Natural killer cell treated with Interleukin-12 subunit alpha and Interleukin-12 subunit beta and Interleukin-15 and Interleukin-18, amount 100 ng/mL, for 72 hours (primary cell): ENCODE measurements at places on chromosomes 12 and 14.

DNA sequence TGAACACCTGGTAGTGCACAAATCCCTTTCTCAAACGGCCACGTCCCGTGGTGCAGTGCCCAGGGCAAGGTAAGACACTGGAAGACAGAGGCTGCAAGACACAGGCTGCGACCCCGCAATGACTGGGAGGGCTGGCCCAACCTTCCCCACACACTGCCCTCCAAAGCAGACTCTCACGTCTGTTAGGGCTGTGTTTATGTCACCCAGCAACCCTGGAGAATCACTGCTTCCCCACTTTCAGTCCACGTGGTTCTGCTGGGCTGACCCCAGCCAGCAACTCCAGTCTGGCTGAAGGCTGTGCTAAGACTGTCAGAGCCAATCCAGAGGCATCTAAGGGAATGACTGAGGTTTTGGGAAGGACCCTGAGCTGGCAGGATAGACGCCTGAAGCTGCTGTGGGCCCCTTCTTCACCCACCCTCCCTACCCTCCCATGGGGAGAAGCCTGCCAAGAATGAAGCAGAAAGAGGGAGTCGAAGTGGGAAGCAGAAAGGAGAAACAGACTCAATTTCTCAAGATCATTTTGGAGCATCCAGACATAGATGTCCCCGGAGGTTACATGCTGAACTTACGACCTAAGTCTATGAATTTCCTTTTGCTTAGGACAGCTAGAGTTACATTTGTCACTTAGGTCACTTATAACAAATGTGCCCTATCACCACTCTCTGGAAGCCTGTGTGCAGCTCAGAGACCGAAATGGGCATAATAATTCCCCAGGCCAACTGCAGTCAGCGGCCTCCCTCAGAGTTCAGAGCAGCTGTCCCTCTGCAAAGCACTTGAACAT, 11.7 kb downstream of the KDM2B start:
- no peak overlapping the region for H3K4me3 ChIP-seq
- no peaks in the 10 kb centered on the region for H3K27me3 ChIP-seq
- H3K4me1 ChIP-seq: peaks cover 6% of the 10 kb centered on the region
- DNase-seq: no peak
- peaks cover 6% of the 10 kb centered on the region for H3K36me3 ChIP-seq
- no peak overlapping the region for H3K27ac ChIP-seq

- peaks cover 7% of the 10 kb centered on the region for H3K36me3 ChIP-seq
- peaks cover 3% of the 10 kb centered on the region for H3K4me1 ChIP-seq
- no peak overlapping the region for H3K4me3 ChIP-seq
- H3K27me3 ChIP-seq: no peaks in the 10 kb centered on the region
Measured at GRCh38 chr12:113935459-113935858, 30.7 kb downstream of the RBM19 start.

- no peaks in the 10 kb centered on the region for H3K27me3 ChIP-seq
- H3K4me3 ChIP-seq: no peak overlapping the region
- DNase-seq: no peak
- H3K36me3 ChIP-seq: peaks cover 15% of the 10 kb centered on the region
Measured at GRCh38 chr12:132746613-132747012, 15.0 kb downstream of the ANKLE2 start.

DNA sequence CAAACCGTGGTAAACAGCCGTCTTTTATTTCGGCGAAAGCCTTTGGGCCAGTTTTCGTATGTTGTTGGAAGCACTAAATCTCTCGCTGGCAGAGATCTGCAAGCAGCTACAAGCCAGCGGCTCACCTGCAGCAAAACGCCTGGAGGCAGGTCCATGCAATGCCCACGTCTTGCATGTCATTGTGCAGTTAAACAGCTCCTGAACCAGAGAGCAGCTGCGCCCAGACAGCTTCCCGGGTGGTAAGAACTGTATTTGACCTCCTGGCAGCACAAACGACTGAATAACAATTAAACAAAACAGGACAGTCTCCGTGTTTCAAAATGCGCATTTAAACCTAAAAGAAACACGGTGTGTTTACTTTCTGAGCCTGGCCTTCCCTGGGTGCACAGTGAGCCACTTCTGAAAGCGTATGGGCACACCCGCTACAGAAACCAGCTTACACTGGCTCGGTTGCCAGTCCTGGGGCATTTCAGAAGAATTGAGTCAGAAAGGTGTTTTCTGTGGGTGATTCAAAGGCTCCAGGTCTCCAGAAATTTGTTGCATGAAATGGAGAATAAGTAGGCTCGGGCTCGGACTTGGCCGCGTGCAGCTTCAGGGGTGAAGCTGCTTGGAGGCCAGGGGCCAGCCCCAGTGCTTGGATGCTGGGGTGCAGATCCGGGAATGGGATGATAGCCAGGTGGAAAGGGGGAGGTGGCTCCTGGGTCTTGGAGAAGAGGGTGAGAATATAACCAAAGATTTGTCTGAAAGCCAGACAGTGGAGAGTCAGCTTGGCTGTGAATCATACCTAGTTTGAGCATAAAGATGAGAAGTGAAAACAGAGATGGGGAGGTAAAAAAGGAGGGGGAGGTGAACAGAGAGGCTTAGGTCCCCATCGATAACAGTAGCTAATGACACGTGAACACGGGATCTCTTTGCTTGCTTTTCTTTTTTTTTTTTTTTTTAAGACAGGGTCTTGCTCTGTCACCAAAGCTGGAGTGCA, 24.9 kb upstream of the FZD10 start:
- no peaks in the 10 kb centered on the region for H3K36me3 ChIP-seq
- DNase-seq: no peak
- H3K27me3 ChIP-seq: peaks cover 6% of the 10 kb centered on the region
- no peak overlapping the region for H3K27ac ChIP-seq
- H3K4me3 ChIP-seq: no peak overlapping the region
- H3K4me1 ChIP-seq: no peaks in the 10 kb centered on the region

DNA sequence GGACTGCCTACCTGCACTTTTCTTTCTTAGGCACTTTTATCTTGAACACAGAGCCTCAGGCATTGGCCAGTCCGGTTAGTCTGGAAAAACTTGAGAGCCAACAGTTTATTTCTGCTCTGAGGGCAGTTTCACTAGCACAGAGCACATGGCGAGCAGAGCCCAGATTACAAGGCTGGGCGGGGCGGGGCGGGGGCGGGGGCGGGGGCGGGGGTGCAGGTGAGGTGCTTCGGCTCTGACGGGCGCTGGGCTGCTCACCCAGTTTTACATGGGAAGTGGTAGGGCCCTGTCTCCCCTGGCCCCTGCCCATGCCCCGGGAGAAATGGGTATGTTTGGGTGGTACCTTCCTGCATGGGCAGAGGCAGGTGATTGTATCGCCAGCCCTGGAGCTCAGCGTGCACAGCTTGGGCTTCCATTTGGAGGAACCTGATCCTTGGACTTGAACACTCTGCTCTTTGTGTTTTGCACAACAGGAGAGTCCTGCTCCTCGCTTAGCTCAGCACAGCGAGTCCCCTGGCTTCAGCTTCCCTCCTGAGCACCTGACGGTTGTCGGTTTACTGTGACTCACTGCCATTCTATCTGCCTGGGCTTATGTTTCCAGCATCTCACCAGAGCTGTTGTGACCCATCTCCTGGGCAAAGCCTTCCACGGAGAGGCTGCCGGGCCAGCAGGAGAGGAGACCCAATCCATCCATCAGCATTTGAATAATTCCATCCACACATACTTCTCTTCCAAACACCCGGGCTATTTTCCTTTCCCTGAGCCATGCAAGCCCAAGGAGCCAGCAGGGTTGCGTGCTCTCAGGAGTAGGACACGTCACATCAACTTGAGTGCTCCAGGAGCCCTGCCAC, 108.5 kb downstream of the ARF6 start:
- H3K4me1 ChIP-seq: peaks cover 56% of the 10 kb centered on the region
- no peaks in the 10 kb centered on the region for H3K36me3 ChIP-seq
- H3K27ac ChIP-seq: peak overlapping the region; percentile 99
- no peaks in the 10 kb centered on the region for H3K27me3 ChIP-seq
